ENCODE measurements at places on chromosomes 6 and 20.

DNA sequence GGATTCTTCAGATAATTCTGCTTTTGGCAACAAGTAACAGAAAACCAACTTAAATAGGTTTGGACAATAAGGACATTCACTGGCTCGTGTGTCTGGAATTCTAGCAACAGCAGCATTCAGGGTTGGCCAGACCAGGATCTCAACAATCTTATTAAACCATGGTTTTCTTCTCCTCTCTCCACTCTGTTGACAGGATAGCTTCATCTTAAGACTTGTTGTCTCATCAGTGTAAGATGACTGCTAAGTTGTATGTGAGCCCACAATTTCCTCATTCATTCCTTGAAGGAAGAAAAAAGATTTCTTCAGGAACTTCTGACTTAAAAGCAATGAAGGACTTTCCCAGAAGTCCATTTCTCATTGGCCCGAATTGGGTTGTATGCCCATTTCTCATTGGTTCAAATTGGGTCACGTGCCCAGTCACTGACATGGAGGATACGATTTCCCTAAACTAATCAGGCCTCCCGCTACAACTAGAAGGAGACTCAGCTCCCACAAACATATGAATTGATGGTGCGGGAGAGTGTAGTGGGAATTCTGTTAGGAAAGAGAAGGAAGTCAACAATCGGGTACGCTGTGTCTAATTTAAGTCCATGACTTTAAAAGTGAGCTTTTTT is 83.7 kb downstream of the SLC22A3 start:
- no peak for DNase-seq

- no peak for DNase-seq
Observed at GRCh38 chr6:14190191-14190928, 72.8 kb downstream of the CD83 start.

GRCh38 chr6:146410851-146411595 is 132.6 kb upstream of the RAB32 start:
- no peak for DNase-seq

DNA sequence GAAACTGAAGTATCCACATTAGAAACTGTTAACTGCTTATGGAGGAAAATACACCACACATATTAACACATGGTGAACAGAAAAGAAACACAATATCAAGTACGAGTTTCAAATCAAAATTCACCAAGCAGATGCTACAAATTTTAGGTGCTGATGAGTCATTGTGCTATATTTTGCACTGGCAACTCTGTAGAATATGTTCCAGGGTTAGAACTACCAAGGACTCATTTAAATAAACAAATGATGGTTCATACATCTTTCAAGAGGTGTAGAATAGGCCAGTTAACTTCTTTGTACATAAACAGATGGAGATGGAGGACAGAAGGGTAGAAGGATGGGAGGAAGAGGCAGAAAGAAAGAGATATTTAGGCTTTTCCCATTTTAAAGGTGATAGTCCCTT is 184.9 kb downstream of the ARHGAP18 start:
- no peak for DNase-seq

GRCh38 chr6:133251688-133252087 is 10.5 kb downstream of the EYA4 start:
- no peak for DNase-seq

DNA sequence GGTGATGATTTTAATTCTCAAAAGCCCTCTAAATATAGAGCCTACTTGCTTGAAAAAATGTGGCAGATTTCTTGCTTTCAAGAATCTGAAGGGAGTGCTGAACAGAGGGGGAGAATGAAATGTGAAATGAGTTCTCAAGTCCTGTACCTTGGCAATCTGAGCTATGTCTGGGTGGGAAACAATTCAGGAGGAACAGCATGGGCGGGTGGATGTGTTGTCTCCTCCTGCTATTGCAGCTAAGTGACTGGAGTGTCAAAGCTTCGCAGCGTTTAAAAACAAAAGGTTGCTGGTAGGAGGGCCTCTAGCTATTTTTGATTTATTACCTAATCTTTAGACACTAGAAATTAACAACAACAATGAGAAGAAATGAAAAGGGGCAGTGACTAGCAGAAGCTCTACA is 102.5 kb upstream of the ARG1 start:
- DNase-seq: no peak

DNA sequence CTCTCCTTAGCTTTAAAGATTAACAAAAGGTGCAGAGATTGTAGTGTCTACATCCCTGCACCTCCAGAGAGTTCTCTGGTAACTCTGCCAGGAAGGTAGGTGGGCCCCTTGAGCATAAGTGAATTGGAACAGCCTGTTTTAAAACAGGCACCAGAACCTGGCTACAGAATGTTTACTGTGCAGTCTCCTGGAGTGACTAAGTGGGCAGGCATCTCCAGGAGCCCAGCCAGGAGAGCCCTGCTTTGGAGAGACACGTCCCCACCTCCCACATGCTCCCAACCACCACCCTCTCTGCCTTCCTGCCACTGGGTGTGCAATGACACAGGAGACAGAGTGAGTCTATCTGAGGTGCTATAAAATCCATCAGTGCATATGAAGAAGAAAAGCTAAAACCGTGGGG is 110.3 kb upstream of the EYA4 start:
- DNase-seq: peak; percentile 17

GRCh38 chr20:1536893-1537730 is 20.4 kb downstream of the SIRPD start:
- no peak for DNase-seq

- no peak for DNase-seq
Observed at GRCh38 chr6:16756660-16757255, 4.5 kb downstream of the ATXN1 start.

DNA sequence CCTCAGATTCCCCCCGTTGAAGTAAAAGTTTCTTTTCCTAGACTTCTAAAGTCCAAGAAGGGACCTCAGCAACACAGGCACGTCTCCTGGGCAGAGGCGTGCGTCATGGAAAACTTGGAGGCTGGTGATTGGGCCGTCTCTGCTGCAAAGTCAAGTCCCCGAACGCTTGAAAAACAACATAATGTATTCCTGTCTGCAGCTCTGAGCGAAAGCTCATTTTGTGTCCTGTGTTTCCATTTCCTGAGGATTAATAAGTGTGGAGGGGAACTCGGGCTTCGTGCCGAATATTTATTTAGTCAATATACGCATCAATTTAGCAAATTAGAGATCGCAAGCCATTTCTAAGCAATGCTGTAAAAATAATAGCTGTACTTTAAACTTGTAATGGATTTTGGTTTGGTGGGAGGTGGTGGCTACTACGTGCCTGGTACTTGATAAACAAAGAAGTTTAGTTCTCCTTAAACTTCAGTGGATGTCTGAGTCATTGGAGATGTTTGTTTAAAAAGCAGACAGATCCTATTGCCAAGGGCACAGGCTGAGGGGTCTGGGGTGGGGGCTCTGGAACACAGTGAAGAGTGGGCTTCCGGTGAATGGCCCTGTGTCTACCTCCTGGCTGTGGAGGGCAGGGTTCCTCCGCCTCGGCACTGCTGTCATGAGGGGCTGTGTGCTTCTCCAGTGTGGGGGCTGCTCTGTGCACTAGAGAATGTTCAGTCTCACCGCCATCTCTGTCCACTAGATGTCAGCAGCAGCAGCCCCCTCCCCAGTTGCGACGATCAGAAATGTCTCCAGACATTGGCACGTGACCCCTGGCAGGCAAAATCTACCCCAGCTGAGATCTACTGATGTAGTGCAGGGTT is 21.8 kb downstream of the PCK1 start:
- DNase-seq: peak; percentile 47

- no peak for DNase-seq
Observed at GRCh38 chr6:100353276-100354015, 111.3 kb downstream of the SIM1 start.

- DNase-seq: no peak
Observed at GRCh38 chr20:51034988-51035656, 12.2 kb upstream of the KCNG1 start.

GRCh38 chr20:667351-668034 is 8.1 kb downstream of the SCRT2 start:
- DNase-seq: peak; percentile 81

DNA sequence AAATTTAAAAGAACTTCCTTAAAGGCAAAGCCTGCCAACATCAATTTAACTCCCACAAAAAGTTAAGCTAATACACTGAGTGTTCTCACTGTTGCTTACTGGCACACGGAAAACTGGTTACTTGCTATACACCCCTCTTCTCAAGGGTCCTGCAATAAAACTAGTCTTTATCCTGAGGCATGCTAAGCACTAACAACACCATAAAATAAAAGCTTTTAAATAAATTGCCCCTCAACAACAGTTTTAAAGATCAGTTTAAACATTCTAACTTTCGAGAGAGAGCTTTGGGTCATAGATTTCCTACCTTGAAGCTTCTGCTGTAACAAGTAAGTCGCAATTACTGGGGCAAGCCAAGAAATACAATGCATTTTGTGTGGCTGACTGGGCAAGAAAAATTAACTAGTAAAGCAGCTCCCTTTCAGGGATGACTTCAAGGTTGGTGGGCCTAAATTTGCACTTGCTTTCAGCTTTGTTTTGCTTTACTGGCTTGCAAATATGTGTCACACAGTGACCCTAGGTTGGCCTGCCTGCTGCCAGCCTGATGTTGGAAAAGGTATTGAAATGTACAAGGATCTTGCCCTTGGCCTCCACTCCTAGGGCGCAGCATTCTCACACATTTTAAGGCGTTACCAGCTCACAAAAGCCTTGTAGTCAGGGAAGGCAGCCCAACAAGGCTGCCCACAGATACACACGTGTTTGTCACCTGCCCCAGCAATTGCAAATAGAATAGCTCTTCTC is 4.0 kb upstream of the HEY2 start:
- DNase-seq: no peak

DNA sequence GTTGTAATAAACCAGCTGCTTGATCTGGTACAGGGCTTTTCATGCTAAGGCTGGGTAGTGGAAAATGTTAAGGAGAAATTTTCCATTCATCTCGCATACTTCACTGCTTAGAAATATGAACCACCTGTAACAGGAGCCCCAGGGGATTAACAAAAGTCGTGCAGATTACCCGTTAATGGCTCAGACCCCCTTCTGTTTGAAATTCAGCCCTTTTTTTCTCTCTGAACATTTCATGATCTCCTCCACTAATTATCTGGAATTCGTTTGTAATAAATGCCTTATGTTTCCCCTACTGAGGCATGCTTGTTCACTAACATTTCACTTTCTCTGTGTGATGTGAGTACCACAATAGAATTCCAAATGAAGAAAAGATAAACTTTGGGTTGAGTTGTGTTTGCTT is 336.4 kb upstream of the HSF2 start:
- no peak for DNase-seq

DNA sequence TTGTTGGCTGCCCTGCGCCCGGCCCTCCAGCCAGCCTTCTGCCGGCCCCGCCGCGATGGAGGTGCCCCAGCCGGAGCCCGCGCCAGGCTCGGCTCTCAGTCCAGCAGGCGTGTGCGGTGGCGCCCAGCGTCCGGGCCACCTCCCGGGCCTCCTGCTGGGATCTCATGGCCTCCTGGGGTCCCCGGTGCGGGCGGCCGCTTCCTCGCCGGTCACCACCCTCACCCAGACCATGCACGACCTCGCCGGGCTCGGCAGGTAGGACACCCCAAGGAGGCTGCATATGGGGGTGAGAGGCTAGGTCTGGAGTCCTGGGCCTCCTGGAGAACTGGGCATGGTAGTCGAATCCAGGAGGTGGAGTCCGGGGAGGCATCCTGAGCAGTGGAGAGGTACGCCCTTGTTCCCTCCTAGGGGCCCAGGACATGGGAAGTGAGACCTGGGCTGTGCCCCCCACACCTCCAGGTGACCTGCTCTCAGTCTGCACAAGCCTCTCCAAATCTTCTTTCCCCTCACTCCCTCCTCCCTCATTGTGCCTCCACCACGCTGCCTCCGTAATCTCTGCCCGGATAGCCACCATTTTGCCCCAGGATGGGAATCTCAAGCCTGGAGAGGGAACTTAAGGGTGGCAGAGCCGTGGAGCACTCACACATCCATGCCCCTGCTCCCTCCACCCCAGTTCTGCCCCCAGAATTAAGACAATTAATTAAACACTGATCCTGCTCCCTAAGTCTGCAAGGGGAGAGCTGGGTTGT is 541 bp downstream of the CDC25B start:
- peak; percentile 66 for DNase-seq

- no peak for DNase-seq
Observed at GRCh38 chr20:1720845-1721475, 63.4 kb upstream of the SIRPG start.

DNA sequence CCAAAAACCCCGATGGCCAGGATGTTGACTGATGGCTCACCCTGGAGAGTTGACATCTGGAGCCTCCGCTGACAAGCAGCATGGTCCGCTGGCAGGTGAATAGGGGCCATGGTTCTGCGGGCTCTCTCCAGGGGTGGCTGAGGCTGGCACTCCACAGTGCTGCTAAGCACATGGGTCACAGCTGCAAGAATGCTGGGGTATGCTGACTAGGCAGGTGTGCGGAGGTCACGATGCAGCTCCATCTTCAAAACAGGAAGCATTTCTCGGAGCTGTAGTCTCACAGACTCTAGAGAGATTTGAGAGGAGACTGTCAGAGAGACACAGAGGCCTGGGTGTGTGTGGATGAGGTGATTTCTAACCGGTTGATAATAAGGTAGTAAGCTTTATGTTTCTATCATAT is 341.6 kb downstream of the NRN1 start:
- no peak for DNase-seq

Measured in HuH-7 (cell line).